Left renal cortex interstitium (tissue), 4 donors: ENCODE measurements at places on chromosomes 1 and 21.

DNA sequence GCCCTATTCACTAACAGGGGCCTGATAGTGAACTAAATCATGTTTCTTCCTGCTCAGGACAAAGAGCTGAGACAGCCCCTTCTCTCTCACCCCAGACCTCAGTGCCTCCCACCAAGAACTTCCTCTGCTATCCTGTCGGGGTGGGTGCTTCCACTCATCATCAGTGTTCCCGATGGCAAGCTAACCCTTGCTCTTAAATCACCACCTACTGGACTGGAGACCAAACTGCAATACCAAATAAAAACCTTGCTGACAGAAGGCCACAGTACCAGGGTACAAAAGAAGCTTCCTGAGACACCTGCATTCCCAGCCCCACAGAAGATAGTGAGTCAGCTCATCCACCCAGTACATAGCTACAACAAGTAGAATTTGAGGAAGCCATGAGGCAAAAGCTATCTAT, 799.5 kb downstream of the LTN1 start:
- DNase-seq, result no peak

GRCh38 chr1:150893336-150893913, 6.5 kb downstream of the CTXND2 start:
- no peak for DNase-seq

DNA sequence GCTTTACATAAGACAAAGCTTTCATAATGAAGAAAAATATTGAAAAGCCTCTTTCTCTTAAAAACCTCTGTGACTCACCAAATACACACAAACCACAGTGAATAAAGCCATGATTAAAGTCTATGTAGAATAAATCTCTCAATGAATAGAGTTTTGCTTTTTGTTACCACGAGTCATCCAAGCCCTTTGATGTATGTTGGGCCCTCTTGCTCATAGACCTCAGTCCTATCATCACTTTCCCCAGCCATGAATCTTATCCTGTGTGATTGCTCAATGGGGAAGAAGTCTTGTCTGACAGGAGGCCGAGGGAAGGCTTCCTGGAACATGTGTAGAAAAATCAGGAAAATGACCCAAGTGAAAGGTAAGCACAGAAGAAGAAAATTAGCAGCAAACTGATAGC, 60.8 kb downstream of the NGF start:
- no peak for DNase-seq

- no peak for DNase-seq
These were observed 117.3 kb downstream of the PSMG1 start for GRCh38 chr21:39065917-39066316.

DNA sequence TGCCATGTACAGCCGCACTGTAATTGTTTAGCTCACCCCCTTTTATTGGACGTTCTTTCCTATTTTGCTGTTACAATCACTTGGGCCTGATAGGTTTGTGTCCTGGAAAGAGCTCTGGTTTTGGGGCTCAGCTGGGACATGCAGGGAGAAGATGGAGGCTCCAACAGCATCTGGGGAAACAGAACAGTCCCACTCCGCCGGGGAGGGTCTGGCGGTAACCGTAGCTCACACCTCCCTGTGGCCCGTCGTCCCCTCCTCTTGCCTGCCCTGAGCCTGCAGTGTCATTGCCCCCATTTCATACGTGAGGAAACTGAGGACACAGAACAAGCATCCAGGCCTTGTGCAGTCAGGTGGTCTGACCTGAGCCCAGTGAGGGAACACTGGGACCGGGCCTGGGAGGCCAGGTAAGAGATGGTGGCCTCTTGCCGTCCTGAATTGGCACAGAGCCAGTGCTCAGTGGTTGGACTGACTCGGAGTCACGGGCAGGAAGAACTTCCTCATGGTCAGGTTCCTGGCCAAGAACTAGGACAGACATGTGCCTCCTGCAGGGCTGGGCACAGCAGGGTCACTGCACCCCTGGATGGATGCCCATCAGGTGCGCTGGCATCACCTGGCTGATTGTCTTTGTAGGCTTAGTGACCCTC, 41.8 kb downstream of the S100B start:
- DNase-seq, result no peak

- no peak for DNase-seq
These were observed 59.1 kb downstream of the CAPN2 start for GRCh38 chr1:223771469-223771813.
